ENCODE measurements at places on chromosomes 5 and 9. TPM values are rescaled to one million over a fixed set of nuclear protein-coding genes. Genes with fewer than 3 reads are reported as not detected.

- no peak for DNase-seq
- peaks cover 65% of the 10 kb centered on the region for H3K4me1 ChIP-seq
- peak overlapping the region; percentile 92 for H3K27ac ChIP-seq
- no peaks in the 10 kb centered on the region for H3K27me3 ChIP-seq
Measured at GRCh38 chr9:98229620-98230019, 25.8 kb downstream of the TBC1D2 start.

DNA sequence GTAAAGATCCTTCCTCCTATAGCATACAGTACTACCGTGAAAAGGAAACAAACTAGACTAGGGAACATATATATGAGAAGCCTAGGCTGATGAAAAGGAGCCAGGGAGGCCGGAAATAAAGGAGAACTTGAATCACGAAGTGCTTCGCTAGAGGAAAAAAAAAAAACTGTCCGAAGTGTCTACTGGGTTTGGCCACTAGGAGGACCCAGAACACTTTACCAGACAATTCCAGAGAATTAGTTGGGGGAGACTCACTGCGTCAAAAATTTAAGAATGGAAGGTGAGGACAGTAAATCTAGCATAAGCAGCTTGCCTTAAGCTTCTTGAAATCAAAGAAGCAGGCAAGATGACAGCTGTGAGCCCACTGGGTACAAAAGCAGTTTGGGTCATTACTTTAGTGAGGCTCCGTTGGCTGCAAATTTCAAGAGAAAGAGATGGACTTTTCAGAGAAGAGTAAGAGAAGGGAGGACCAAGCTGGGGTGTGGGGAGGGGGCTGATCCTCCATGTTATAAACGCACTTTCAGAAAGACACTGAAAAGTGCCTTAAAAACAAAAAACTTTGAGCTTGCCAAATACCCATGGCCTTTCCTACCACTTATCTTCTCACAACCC lies 47.4 kb downstream of the P4HA2 start:
- H3K4me1 ChIP-seq, result peaks cover 18% of the 10 kb centered on the region
- H3K27ac ChIP-seq, result no peak overlapping the region
- no peaks in the 10 kb centered on the region for H3K36me3 ChIP-seq
- peak; percentile 18 for DNase-seq
- H3K27me3 ChIP-seq, result no peaks in the 10 kb centered on the region
- no peak overlapping the region for H3K4me3 ChIP-seq

- peaks cover 37% of the 10 kb centered on the region for H3K4me1 ChIP-seq
- H3K27me3 ChIP-seq, result no peaks in the 10 kb centered on the region
- H3K27ac ChIP-seq, result peak overlapping the region; percentile 9
- H3K36me3 ChIP-seq, result no peaks in the 10 kb centered on the region
Measured at GRCh38 chr9:137688725-137689124, 69.9 kb downstream of the EHMT1 start.

DNA sequence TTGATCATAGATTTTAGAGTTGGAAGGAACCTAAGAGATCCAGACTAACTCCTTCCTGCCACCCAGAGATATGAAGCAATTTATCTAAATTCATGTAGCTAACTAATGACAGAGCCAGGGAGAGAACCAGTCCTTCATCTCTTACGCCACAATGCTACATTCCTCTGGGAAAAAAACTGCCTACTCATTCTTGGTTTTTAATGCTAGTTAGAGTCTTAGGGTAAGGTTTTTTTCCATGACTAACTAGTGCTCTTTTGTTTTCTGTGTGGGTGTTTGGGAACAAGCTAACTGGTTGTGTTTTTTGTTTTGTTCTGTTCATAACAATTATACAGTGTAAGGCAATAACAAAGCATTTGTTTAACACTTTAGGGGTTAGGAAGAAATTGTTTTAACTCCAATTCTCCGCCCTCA lies 52.4 kb downstream of the SLC44A1 start:
- H3K4me3 ChIP-seq, result no peak overlapping the region
- H3K27me3 ChIP-seq, result no peaks in the 10 kb centered on the region
- H3K4me1 ChIP-seq, result peaks cover 64% of the 10 kb centered on the region
- DNase-seq, result peak; percentile 90

- H3K4me1 ChIP-seq, result peaks cover 21% of the 10 kb centered on the region
- no peak overlapping the region for H3K27ac ChIP-seq
- no peak overlapping the region for H3K4me3 ChIP-seq
- no peaks in the 10 kb centered on the region for H3K27me3 ChIP-seq
- no peak for DNase-seq
- no peaks in the 10 kb centered on the region for H3K36me3 ChIP-seq
Measured at GRCh38 chr9:87551772-87552217, 54.1 kb downstream of the DAPK1 start.

DNA sequence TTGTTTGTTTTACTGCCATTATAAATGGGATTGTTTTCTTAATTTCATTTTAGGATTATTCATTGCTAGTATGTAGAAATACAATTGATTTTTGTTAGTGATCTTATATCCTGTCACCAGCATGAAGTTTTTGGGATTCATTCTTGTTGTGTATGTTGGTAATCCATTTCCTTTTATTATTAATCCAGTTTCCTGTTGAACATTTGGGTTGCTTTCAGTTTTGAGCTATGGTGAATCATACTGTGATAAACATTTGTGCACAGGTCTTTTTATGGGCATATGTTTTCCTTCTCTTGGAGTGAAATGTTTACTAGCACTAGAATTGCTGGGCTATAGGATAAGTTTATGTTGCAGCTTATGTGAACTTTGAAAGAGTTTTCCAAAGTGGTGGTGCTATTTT lies 69.6 kb downstream of the MAN2A1 start:
- peaks cover 20% of the 10 kb centered on the region for H3K36me3 ChIP-seq
- no peak overlapping the region for H3K27ac ChIP-seq
- no peak overlapping the region for H3K4me3 ChIP-seq

Gene PFN3
- not detected for total RNA-seq
